ENCODE measurements at places on chromosomes 11 and 22.

GRCh38 chr11:133900176-133901105 lies 55.1 kb upstream of the SPATA19 start:
- no peak for DNase-seq

- no peak for DNase-seq
Measured at GRCh38 chr11:71501071-71501985, 25.7 kb upstream of the KRTAP5-7 start.

DNA sequence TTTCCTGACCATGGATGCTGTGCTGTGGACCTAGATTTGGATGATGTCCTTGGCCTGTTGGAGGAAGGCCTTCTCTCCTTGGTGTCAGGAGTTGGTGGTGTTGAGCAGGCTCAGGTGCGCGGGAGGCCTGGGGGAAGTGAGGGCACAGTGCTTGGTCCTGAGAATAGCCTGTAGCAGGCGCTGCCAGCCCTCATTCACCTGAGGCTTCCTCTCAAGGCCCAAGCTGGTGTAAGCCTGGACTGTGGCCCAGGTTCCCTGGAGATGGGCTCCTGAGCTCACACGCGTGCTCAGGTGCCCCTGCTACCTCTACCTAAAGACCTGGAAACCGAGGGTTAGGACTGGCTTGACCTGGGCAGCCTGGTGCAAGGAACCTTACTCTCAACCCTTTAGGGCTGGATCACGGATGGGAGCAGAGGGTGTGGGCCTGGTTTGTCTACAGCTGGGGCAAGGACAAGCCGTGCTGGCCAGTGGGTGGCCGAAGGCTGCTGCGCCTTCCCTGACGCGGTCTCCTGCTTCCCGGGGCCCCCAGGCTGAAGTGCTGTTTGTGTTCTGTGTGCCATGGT lies 7.8 kb upstream of the GRAMD4 start:
- DNase-seq = no peak

DNA sequence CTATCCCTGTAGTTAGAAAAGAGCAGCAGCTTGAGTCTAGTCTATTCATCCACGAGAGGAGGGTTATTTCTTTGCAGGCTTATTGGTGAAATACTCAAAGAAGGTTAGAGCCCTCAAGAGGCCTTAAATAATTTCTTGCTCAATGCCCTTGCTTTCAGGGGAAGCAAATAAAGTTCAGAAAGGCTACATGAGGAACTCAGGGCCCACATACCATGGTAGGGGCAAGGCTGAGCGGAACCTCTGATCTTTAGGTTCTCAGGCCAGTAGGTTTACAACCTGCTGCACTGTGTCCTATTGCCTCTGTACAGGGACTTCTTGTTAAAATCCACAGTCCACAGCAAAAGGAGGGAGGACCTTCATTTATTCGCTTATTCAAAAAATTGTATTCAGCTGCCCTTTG lies 101.7 kb downstream of the ADAMTS15 start:
- DNase-seq = no peak

DNA sequence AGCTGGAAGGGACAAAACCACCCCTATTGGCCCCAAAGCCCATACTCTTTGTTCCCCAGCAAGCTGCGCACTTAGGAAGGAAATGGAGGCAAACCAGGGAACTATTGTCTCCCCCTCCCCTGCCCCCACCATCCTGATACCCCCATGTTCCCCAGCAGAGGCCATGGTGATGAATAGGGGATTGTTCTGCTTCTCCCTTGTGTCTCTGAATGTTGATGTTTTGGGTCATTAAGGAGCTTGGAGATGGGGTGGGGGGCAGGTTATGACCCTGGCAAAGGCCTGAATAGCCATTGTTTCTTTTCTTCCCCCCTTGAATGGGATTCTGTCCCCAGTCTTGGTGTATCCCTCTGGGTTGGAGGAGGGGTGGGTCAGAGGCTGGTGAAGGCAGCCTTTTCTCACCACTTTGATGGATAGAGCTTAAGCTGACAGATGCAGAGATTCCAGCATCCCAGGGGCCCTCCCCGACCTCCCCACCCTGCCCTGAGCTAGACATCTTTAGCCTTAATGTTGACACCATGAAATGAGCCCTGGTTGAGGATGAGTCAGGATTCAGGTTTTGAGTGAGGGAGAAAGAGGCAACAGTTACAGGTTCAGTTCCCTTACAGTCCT lies 8.3 kb downstream of the DTX4 start:
- no peak for DNase-seq

- no peak for DNase-seq
Measured at GRCh38 chr11:17528906-17529843, 15.0 kb downstream of the USH1C start.

- DNase-seq = no peak
Measured at GRCh38 chr11:12066799-12067508, 43.4 kb upstream of the MICAL2 start.

DNA sequence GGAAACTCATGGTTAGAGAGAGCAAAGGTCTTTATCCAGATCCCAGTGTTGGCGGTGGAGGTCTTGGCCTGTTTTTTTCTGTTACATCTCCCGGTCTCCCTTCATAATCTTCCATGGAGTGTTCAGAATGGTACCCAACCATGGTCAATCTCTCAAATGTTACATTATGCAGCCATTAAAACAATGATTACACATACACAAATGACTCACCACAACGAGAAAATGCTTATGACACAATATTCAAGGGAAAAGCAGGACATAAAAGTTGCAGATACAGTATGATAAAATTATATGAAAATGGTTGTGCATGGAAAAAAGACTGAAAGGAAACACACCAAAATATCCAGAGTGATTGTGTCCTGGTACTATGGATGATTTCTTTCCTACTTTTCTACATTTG lies 17.8 kb upstream of the CSNK1E start:
- no peak for DNase-seq

DNA sequence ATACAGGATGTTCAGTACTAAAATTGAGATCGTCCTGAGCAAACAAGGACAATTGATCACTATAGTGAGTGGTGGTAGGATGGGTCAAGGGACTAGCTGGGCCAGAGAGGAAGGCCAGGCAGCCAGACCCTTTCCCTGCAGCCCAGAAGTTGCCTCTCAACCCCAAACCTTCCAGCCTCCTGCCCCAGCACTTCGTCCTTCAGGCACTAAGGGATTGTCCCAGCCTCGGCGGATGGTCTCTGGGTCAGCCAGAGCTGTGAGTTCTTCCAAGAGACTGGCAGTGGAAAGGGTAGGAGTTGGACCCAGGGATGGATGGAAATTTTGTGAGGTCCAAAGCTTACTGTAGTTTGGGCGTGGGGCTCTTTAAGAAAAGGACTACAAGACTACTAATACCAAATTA lies 3.6 kb upstream of the LMO1 start:
- no peak for DNase-seq
